ENCODE measurements at places on chromosomes 2 and 18.
A peak's percentile ranks its signal among the peaks of the same experiment; 100 is the strongest.

- H3K27ac ChIP-seq, result no peak overlapping the region
- H3K36me3 ChIP-seq, result no peaks in the 10 kb centered on the region
- H3K4me3 ChIP-seq, result no peak overlapping the region
- peaks cover 13% of the 10 kb centered on the region for H3K4me1 ChIP-seq
- no peaks in the 10 kb centered on the region for H3K27me3 ChIP-seq
- no peak for DNase-seq
Measured at GRCh38 chr2:98907966-98908905, 27.8 kb downstream of the CRACDL start.

- DNase-seq, result no peak
- H3K27me3 ChIP-seq, result no peaks in the 10 kb centered on the region
- H3K27ac ChIP-seq, result no peak overlapping the region
- no peaks in the 10 kb centered on the region for H3K36me3 ChIP-seq
Measured at GRCh38 chr2:73588177-73588576, 54.0 kb downstream of the NAT8 start.

- DNase-seq, result no peak
- no peak overlapping the region for H3K4me3 ChIP-seq
- no peaks in the 10 kb centered on the region for H3K27me3 ChIP-seq
Measured at GRCh38 chr2:68860111-68860510, 11.1 kb downstream of the BMP10 start.

DNA sequence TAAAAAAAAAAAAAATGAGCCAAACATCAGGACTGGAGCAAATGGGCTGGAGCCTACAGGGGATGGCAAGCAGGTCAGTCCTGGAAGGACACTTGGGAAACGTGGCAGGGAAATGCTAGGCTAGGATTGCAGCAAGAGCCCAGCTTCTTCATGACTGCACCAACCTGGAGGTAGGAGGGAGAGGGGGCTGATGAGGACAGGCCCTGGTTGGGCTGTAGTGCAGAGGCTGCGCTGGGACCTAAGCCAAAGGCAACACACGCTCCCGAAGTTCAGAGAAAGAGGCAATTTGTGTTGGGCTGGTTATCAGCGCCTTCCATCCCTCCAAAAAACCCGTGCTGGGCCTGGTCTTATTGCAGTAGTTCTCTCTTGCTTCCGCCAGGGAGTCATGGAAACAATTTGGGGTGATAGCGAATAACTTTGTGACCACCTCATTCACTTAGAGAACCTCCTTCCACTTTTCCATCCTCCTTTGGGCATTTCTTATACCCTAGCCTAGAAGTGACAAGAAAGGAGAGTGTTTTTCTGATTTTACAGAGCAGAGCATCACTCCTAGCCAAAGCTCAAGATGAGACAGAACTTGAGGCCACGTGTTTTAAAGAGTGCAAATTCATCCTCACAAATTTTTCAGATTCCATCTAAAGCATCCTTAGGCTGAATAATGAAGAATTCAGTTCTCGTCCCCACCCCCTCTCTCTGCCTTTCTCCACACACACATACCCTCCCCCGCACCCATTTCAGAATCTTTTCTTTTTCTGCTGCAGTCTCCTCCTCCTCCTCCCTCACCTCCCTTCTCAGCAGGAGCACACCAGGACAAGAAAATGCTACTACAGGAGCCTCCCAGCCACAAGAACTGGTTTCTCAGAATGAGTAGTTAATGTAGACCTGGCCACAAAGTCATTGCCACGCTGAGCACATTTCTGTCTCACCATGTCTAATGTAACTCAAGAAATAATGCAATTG, 82.5 kb upstream of the STPG4 start:
- H3K36me3 ChIP-seq, result no peaks in the 10 kb centered on the region
- no peak overlapping the region for H3K27ac ChIP-seq
- no peak overlapping the region for H3K4me3 ChIP-seq
- DNase-seq, result peak; percentile 17
- no peaks in the 10 kb centered on the region for H3K27me3 ChIP-seq

DNA sequence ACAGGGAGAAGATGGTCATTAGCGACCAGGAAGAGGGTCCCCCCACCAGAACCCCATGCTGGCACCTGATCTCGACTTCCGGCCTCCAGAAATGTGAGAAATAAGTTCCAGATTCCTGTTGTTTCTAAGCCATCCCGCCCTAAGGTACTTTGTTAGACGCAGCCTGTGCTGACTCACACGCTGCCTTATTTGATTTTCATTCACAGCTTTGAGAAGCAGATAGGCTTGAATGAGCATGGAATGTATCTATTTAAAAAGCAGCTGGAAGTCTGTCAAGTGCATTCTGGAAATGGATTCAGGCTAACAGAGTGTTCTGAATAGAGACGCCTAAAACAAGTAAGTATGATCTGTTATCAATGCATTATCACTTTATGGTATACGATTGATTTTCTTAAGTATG, 8.3 kb upstream of the IL1R2 start:
- no peak overlapping the region for H3K27ac ChIP-seq
- no peak for DNase-seq
- no peaks in the 10 kb centered on the region for H3K27me3 ChIP-seq
- H3K4me1 ChIP-seq, result no peaks in the 10 kb centered on the region

All from thoracic aorta (tissue), 2 donors.